ENCODE measurements at places on chromosomes 12 and 14.

DNA sequence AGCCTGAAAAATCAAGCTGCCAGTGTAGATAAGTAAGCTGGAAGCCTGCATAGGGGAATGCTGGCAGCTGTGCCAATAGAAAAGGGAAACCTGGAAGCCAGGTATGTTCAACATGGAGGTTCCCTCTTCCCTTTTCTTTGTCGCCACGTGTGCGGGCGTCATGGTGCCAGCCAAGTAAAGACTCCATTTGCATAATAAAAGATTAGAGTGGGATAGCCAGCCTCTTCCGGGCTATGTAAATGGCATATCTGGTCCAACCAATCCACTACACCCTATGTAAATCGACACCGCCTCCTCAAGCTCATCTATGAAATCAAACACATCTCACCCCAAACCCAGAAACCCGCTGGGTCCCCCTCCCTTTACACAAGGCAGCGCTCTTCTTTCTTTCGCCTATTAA lies 5.6 kb upstream of the ADGRD1 start:
- DNase-seq, result peak; percentile 78

- DNase-seq, result no peak
Observed at GRCh38 chr12:2076728-2077127, 23.9 kb downstream of the CACNA1C start.

GRCh38 chr14:97456958-97457357 lies 659.8 kb downstream of the VRK1 start:
- no peak for DNase-seq

DNA sequence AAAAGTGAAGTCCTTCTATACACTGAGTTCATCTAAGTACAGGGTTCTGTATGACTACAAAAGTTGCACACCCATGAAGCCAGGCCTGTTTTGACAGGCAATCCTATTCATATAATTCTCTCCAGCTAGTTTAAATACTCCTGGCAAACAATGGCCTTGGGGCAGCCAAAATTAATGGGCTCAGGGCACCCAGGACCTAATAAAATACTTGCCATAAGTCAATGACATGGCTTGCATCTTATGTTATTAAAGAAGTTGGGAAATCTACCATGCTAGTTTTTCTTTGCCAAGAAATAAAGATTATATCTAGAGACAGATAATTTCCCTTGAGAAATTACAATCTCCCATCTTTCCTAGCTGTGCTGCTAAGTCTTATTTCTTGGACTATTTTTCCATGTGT lies 11.1 kb upstream of the TMTC1 start:
- no peak for DNase-seq

GRCh38 chr12:112989806-112990205 lies 11.5 kb downstream of the OAS2 start:
- DNase-seq, result no peak

- no peak for DNase-seq
Observed at GRCh38 chr12:84411031-84411430, 501.6 kb downstream of the SLC6A15 start.

DNA sequence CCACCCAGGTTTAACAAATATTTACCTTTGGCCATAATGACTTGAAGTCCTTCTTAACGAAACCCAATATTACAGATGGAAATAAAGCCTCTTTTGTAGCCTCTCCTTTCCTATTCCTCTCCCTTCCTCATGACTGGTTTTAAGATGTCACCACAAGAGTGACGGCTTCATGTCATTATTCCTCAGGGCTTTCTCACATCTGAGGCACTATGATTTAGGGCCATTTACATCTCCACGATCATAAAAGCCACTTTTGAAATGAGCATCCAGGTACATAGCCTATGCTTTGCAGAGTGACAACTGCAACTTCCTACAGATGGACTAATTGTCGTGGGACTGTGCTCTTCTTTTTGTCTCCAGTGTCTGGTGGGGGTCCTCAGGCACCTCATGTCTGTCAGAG lies 32.3 kb upstream of the DACT1 start:
- DNase-seq, result no peak

- peak; percentile 51 for DNase-seq
Observed at GRCh38 chr12:7638064-7638759, 27.5 kb downstream of the APOBEC1 start.

GRCh38 chr12:106086696-106087095 lies 52.1 kb downstream of the NUAK1 start:
- no peak for DNase-seq

GRCh38 chr14:42424501-42424900 lies 817.8 kb downstream of the LRFN5 start:
- DNase-seq, result no peak

DNA sequence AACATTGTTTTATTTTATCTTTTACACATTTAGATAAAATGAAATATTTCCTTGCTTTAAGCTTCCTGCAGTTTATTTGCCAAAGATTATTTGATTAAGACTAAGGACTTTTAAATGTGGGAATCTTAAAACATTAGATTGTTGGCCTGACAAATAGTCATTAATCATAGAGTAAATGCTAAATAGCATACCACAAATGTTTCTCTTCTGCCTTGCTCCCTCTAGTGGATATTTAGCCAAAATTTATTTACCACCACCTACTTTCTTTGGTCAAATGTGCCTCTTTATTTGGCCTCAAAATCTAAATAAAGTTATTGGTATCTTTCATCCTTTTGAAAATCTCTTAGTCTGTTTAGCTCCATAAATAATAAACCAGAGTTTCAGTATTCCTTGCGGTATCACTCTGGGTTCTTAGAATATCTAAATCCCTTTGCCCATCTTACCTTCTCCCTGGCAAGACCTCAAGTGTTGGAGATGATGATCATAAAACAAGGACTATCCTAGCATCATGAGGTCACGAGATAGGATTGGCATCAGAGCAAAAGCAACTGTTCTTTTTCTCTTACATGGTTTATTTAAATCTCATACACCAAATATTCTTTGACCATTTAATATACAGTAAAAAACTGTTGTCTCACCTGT lies 150.6 kb upstream of the AEBP2 start:
- DNase-seq, result peak; percentile 63

DNA sequence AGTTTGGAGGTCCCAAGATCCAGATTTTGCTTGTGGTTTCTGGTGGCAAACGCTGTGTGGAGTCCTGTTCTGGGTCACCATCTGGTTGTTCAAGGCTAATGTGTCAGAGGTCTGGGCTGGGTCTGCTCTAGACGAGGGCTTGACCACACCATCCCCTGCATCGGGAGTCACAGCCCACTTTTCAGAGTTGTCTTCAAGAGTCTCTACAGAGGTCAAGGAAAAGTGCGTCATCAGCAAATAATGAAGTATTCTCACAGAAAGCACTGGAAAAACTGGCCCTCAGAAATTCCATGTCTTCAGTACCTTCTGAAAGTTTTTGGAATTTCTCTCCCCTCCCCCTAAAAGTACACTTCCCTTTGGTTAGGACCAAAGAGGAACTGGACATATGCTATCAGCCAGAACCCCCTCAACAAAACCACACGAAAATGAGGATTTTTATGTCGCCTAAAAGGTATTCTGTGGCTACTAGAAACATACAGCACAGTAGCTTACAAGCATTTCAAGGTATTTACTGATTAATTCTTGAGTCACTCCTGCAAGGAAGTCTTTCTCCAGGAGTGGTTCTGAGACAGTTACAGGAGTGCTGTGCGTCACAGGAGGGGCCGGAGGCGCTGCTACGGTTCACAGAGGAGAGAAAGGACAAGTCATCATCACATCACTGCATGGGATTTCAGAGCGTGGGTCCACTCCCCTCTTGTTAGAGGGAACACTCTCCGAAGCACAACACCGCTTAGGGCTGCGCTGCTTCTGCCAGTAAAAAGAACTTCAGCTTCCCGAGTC lies 35.4 kb downstream of the RAD52 start:
- peak; percentile 69 for DNase-seq

DNA sequence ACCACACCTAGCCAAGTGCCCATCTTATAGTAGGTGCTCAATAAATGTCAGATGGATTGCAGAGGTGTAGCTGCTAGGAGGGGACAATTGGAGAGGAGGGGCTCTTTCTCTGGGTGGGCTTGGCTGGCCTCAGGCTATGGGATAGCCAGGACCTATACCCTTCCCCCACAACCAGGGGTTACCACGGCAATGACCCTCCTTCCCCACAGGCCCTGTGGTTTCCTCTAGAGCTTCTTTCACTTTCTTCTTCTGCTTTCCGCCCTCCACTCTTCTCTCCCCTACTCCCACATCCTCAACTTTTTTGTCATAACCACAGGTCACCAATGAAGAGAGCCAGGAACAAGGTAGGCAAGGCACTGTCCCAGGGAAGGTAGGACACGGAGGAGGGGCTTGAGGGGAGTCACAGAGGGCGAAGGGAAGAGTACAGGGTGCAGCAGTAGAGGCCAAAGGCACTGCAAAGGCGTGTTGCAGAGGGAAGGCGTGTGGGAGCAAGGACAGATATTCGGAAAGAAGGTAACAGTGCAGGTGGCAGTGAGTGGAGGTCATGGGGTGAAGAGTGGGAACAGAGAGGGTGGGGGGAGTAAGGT lies 1.9 kb upstream of the ITGB7 start:
- peak; percentile 93 for DNase-seq

DNA sequence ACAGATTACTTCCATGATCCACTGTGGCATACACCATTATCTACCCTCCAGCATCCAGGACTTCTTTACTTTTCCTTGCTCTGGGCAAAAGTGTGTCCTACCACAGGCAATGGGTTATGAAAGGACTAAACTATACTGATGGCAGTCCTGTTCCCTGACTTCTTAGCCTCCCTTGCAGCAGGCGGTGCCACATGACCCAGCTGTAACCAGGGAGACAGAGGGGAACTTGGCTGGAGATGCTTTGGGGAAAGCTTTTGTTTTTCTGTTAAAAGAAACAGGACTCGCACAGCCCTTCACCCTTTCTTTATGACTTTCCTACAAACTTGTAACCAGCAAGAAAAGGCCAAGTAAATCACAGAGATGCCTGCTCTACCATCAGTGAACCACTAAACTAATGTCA lies 394.4 kb downstream of the PCNX1 start:
- no peak for DNase-seq

- DNase-seq, result no peak
Observed at GRCh38 chr14:98919434-98919833, 352.6 kb downstream of the BCL11B start.

GRCh38 chr12:94941440-94941862 lies 62.0 kb downstream of the NDUFA12 start:
- no peak for DNase-seq

GRCh38 chr12:108948367-108948766 lies 68.5 kb downstream of the DAO start:
- DNase-seq, result no peak

DNA sequence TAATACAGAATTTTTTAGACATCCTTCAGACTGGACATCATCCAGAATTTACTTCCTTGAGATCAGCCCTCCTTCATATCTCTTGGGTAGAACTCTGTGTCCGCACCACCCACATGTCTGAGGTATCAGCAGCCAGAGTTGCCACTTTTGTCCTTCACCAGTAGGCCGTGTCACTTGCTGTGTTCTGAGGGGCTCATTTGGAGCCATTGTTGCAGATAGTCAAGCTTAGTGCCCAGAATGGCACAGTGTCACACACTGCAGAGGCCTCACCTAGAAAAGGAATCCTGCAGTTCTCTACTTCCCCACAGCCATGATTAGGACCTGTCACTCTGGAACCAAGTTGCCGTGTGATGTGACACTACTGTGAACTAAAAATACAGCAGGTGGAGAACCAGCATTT lies 36.9 kb upstream of the KCNK13 start:
- no peak for DNase-seq

DNA sequence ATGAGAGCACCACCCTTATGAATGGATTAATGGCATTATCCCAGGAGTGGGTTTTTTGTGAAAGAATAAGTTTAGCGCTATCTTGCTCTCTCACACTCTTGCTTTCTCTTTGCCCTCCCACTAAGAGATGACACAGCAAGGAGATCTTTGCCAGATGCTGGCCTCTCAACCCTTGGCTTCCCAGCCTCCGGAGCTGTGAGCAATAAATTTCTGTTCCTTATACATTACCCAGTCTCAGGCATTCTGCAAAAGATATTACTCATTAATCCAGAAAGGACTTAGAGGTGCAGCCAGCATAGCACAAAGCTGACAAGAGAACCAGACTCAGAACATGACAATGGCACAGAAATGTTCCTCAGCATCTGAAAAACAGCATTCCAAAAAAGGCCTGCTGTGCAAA lies 190.6 kb downstream of the ITPR2 start:
- DNase-seq, result no peak

- no peak for DNase-seq
Observed at GRCh38 chr14:56181681-56182085, 63.5 kb downstream of the PELI2 start.

DNA sequence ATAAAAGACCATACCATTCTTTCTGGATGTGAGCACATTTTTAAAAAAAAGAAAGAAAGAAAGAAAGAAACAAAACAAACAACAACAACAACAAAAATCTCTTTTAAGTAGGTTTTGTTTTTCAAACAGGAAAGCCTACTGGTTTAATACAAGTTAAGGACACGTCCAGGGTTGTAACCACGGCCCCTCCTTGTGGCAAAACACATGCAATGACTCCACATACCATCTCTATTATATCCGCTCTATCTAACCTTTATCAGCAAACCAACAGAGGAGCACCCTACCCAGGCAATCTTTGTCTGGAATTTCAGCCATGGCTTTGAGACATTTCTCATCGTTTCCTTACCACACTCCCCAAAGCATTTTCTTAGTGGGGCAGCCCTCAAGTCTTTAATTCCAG lies 360.5 kb upstream of the TMPO start:
- DNase-seq, result peak; percentile 44

DNA sequence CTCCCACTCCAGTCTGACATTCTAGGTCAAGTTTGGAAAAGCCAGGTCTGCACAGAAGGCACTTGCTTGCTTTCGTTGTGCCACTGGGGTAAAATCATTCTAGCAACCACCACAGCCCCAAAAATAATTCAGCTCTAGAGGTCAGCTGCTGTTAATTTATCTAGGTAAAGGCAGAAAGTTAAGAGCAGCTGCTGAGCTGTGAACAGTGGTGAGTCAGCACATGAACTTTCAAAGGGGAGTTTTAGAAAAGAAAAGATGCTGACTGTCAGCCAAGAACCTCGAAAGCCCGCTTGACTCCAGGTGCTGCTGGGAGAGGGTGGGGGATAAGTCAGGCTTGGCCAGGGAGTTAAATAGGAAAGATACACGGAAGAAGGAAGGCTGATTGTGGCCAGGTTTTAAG lies 12.7 kb downstream of the CCDC197 start:
- DNase-seq, result no peak

GRCh38 chr14:70670992-70671651 lies 29.4 kb downstream of the TTC9 start:
- no peak for DNase-seq

DNA sequence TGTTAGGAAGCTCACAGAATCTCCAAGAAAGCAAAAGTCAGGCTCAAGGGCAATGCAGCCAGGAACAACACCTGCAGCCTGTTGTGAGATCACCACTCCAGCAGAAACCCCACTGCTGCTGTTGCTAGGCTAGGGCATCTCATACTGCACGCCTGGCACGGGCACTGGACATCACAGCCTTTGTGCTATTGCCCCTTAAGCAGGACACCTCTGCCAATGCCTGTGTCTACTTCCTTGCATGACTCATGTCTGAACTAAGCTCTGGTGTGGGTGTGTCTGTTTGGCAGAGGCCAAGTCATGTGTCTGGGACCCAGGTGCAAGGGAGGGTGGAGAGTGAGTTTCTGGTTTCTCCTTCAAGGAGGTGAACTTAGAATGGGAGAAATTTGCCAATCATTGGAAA lies 10.0 kb upstream of the DDX47 start:
- peak; percentile 40 for DNase-seq
